Brain pericyte (primary cell): ENCODE measurements at places on chromosomes 12 and 14.

GRCh38 chr14:23252420-23253333, 14.9 kb downstream of the RNF212B start:
- DNase-seq = no peak

DNA sequence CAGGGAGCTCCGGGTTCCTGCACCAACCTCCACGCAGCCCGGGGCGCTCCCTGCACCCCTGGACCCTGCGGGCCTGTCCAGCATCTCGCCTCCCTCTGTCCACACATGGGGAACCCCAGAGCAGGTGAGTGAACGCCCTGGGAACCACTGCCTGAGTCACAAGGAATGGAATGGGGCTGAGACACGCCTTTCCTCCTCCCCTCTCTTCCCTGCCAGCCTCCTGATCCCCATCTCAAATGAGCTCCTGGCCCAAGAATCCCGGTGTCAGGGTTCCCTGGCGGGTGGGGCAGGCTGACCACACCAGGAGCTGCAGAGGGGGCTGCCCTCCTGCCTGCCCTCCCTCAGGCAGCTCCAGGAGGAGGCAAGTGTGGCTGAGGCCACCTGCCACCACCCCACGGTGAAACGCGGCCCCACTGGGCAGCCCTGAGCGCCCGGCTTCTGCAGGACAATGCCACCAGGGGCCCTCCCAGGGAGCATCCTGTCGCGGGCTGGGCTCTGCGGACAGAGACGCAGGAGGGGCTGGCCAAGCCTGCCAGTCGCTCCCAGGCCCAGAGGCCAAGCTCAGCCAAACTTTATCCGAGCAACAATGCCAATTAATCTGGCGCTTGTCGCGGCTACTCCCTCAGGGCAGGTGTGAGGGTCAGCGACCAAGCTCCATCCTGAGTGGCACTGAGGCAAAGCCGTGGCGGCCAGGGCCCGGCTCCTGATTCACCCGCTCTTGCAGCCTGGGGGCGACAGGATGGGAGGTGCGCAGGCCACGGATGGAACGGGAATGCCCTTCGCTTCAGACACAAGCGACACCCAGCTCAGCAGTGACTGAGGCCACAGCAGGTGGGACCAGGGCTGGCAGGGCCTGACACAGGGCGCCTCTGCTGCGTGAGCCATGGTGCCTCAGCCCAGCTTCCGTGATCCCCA, 44.3 kb downstream of the GALNT9 start:
- no peak for DNase-seq

- DNase-seq = no peak
Measured at GRCh38 chr12:29691161-29691854, 92.4 kb downstream of the TMTC1 start.

DNA sequence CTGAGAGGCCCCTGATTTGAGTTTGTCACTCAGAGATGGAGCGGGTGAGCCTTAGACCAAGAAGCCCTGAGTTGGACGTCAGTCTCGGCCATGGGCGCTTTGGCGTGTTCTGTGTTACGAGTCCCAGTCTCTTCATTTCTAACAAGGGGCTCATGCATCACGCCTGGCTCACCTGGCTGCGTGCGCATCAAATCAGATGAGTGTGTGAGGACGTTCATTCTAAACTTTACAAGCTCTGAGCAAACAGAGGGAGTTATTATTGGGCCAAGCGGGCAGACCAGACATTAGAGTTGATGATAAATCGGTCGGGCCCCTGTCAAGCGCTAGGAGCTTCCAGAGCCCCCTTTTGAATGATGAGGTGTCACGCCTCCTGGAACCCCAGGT, 117.2 kb downstream of the CALM1 start:
- no peak for DNase-seq

DNA sequence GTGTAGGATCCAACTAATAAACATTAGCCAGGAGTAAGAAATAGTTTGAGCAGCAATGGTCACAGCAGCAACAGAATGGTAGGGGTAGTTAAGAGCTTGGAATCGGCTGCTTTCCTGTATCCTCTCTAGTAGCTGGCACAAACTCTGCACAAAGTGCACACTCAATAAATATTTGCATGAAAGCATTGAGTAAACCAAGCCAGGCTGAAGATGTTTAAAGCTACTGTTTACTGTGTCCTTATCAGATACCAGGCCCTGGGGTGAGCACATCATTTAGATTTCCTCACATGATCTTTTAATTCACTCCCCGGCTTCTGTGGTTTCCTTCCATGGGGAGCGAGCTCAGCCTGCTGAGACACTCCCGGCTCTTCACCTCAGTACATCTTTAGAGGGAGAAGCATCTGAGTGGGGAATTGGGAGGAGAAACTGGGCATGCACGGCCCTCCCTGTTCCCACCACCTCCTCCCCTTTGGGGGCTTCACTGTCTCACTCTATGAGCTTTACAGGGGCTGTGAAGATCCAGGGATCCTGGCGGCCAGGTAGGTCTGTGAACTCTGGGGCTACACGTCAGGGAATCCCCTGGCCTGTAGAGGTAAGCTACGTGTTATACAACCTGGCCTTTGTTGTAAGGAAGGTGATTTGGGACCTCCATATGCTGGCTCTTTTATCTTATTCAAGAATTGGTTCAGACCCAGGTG, 107.2 kb upstream of the VASH1 start:
- no peak for DNase-seq

DNA sequence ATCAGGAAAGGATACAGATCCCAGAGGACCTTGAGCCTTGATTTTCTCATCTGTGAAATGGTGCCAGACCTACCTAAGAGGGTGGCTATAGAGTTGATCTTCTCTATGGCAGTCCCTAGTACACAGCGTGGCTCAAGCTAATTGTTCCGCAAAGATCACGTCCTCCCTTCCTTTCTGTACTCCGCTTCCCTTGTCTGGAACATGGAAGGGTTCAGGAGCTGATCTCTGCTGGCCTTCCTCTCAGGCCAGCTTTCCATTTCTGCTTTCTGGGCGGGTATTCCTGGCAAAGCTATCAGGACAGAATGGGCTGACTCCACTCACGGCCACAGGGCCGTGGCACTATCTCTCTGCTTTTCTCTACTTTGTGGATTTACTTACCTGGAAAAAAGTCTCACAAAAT, 6.5 kb downstream of the CAMKK2 start:
- DNase-seq = no peak

GRCh38 chr14:72916174-72916573, 10.1 kb upstream of the DCAF4 start:
- DNase-seq = no peak

DNA sequence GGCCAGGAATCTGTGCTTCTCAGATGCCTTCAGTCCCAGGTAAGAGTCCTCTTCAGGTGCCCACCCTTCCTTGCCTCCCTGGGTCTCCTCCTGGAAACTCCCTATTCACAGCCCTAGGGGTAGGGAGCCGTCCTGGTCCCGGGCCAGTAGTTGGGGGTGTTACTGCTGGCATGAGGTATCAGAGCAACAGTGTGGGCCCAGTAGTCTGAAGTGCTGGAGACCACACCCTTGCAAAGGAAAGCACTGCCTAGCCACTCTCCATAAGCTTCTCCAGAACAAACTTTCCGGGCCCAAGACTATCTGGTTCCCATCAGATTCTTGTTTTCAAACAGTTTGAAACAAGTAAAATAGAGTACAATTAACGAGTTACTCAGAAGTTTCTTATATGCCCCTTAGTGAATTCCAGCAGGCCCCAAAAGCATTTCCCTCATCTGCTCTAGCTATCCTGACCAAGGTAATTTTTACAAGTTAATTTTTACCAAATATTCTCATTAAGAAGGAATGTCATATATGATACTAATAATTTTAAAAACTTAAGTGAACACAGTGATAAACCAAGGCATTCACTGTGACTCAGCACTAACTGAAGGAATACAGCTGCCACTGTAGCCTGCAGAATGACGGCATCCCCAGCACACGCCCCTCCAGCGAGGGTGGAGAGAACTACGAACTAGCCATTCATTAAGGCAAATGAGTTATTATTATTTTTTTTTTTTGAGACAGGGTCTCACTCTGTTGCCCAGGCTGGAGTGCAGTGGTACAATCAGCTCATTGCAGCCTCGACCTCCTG, 49.4 kb downstream of the MOK start:
- DNase-seq = no peak

DNA sequence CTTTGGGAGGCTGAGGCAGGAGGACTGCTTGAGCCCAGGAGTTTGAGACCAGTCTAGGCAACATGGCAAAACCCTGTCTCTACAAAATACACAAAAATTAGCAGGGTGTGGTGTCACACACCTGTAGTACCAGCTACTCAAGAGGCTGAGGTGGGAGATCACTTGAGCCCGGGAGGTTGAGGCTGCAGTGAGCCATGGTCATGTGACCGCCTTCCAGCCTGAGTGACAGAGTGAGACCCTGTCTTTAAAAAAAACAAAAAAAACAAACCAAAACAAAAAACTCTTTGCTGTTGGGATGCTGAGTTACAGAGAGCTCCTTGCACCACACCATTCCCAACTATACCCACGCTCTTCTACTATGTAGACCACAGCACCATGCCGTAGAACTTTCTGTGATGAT, 221.2 kb downstream of the PPM1H start:
- DNase-seq = no peak

GRCh38 chr14:75845136-75845804, 136.5 kb downstream of the TGFB3 start:
- DNase-seq = no peak

- no peak for DNase-seq
Measured at GRCh38 chr14:21527318-21527679, 1.2 kb upstream of the SALL2 start.

GRCh38 chr12:93050026-93050747, 121.1 kb upstream of the EEA1 start:
- DNase-seq = peak; percentile 72

DNA sequence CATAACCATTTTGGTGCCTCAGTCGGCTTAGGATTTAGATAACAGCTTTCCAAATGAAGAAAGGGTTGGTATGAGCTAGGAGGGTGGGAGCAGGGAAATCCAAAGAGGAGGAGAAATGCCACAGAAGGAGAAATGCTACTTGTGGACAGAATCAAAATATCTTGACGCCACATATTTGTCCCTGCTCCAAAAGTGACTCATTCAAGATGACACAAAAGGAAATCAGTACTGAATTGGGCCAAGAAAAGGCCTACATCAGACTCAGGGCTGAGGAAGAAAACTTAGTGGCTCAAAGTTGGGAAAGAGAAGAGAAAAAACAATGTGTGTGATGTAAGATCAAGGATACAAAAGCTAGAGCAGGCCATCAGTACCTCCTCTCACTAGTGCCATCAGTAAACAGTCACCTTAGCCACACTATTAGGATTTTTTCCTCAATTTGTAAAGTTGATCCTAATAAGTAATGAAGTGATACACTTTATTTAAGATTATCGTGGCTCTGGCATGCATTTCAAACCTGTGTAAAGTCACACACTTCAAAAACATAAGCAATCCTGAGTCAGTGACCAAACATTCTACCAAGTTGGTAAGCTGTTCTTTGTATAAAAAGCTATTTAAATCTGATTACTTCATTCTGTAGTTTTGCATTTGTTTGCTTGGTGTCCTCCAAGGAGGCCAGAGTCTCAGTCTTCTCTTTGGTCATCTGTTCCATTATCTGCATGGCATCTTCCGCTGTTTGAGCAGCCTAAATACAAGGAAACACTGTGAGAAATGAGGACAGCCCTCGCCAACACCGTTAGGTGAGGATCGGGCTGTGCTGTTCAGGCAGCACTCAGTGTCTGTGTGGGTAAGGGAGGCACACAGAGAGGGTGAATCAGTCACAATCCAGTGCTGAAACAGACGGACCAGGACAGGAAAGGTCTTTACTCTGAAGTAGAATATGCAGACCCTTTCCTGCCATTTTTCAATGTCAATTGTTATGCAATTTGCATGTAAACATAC, 52.6 kb upstream of the VPS33A start:
- DNase-seq = no peak

DNA sequence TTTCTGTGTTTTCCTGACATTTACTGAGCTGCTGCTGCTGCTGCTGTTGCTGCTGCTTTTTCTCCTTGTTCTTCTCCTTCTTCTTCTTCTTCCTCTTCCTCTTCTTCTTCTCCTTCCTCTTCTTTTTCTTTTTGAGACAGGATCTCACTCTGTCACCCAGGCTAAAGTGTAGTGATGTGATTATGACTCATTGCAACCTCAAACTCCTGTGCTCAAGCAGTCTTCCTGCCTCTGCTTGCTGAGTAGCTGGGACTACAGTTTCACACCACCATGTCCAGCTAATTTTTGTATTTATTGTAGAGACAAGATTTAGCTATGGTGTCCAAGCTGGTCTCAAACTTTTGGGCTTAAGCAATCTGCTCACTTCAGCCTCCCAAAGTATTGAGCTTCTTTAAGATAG, 95.8 kb downstream of the TMTC3 start:
- DNase-seq = no peak

GRCh38 chr14:29820785-29821184, 106.9 kb downstream of the PRKD1 start:
- no peak for DNase-seq

GRCh38 chr12:131087302-131087818, 133.7 kb downstream of the ADGRD1 start:
- no peak for DNase-seq

DNA sequence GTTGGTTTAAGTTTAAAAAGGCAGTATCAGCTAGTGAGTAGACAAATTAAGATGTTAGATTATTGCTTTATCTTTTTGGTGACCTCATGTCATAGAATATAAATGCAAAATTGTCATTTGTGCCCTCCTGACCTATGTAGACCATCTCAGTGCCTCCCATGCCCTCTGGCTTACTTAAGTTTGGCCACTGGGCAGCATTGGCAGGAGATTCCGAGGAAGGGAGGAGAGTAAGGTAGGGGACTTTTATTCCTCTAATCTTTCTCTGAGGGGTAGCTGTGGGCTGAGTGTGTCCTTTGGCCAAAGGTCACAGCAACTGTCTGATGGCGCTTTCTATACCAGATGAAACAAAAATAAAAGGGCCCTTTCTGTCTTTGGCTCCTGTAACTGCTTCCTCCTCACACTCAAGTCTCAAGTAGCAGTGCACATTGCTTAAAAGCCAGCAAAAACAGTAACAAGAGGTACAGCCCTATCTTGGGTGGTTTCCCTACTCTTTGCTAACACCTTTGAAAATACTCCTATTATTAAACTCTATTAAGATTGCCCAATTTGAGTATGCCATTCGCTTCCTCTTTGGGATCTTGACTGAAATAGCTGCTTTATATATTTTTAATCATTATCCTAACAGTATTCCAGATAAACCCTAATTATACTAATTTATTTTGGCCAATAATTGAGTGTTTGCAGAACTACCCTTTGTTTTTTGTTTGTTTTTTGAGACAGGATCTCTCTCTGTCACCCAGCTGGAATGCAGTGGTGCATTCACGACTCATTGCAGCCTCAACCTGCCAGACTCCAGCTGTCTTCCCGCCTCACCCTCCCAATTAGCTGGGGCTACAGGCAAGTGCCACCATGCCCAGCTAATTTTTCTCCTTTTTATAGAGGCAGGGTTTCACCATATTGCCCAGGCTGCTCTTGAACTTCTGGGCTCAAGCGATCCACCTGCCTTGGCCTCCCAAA, 56.5 kb upstream of the KCNH3 start:
- DNase-seq = no peak

DNA sequence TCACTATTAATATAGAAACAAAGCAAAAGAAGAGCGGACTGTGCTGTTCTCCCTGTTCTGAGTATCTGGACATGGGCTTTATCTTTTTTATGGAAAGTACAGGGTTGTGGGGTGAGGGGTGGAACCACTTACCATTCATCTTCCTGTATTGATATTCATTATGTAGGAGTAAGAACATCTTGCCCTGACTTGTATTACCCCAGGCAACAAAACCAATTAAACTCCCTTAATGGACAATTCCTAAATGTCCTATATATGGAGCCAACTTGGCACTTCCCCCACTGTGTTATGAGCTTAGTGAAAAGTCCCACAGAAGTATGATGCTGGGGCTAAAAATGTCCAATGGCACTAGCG, 139.9 kb upstream of the KRR1 start:
- DNase-seq = no peak
